Stimulated activated CD4-positive, alpha-beta T cell treated with anti-CD3 and anti-CD28 coated beads, Interleukin-12 subunit alpha, Interleukin-12 subunit beta, amount 100 ng/mL, for 24 hours (primary cell): ENCODE measurements at places on chromosomes 13 and 19.

- no peak for DNase-seq
Observed at GRCh38 chr19:43589678-43590077, 6.3 kb downstream of the IRGQ start.

DNA sequence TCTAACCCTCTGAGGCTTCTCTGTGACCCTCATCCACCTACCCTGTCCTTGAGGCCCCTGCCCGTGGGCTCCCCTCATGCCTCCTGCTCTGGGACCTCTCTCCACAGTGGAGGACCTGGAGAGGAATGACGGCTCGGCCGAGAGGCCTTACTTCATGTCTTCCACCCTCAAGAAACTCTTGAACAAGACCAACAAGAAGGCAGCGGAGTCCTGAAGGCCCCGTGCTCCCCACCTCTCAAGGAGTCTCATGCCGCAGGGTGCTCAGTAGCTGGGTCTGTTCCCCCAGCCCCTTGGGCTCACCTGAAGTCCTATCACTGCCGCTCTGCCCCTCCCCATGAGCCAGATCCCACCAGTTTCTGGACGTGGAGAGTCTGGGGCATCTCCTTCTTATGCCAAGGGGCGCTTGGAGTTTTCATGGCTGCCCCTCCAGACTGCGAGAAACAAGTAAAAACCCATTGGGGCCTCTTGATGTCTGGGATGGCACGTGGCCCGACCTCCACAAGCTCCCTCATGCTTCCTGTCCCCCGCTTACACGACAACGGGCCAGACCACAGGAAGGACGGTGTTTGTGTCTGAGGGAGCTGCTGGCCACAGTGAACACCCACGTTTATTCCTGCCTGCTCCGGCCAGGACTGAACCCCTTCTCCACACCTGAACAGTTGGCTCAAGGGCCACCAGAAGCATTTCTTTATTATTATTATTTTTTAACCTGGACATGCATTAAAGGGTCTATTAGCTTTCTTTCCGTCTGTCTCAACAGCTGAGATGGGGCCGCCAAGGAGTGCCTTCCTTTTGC, 10.8 kb upstream of the ILF3 start:
- DNase-seq: no peak

DNA sequence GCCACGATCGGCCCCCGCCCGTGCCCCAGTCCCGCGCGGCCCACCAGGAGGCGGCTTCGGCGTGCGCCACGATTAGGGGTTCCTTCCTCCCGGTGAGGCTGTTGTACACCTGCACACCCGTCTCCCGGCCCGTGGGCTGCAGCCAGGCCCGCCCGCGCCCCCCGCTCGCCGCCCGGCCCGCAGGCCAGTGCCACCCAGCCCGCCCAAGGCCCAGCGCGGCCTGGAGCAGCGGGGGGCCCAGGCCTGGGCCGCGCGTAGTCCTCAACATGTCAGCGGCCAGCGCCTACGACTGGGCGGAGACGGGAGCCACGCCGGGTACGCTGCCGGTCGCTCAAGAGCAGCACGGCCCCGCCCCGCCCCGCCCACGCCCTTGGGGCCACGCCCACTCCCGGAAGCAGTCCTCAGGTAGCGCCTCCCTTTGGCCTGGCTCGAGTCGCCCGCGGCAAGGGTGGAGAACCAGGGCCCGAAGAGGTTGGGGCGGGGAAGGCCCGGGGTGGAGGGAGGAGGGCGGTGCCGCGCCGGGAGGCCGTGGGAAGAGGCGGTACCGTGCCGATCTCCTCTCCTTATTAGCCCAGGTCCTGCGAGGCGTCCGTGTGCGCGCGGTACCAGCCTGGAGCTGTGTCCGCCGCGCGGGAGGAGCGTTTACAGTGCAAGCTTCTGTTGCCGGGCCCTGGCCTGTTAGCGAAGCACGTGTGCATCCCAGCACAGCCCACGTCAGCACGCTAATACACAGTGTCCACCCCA, at the start of gene CARS2:
Gene CARS2, minus strand, starts transcription at position 291 of the 744 bp plus-strand sequence. Its CDS starts 23 bp downstream, at position 268.
- peak; percentile 90 for DNase-seq

DNA sequence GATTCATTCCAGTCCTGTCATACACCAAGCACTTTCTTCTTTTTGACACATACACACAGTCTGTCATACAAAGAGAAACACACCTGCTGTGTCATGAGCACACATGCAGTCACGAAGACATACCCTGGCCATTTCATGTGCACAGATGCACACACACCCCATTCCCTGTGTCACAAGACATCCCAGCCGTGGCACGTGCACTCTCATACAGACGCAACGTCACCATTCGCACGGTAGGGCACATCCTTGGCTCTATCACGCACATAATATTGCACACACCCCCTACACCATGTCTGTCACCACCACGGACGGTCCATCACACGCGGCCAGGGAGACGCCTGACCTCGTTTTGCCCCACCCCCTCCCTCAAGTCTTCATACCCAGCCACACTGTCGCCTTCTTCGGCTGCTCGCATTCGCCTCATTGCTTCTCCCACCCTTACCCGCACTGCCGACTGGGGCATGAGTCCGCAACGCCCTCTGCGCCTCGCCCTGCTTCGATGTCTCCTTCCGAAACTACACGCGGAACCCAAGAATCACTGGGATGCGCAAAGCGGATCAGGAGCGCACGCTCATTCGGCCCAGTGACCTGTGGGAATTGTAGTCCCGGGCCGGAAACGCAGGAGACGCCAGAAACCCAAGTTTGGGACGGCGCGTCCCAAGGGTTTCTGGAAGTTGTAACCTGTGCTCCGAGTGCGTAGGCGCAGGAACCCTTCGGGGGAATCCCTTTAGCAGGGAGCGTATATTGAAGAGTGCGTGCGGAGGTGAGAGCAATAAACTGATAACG, 6.8 kb upstream of the ZNF283 start:
- peak; percentile 38 for DNase-seq

DNA sequence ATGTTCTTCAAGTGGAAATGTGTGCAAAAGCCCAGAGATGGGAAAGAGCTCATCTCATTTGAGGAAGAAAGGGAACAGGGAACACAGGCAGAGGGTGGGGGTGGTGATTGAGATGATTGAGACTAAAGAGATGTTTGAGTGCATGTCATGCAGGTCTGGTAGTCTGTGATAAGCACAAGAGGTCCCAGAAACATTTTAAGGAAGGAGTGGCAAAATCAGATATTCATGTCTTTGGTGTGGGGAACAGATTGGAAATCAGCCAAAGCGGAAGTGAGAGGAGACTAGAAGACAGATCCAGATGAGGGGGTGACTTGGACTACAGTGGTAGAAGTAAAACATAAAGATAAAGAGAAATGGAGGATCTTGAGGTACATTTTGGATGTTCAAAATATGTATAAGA, 39.4 kb upstream of the DACH1 start:
- no peak for DNase-seq

DNA sequence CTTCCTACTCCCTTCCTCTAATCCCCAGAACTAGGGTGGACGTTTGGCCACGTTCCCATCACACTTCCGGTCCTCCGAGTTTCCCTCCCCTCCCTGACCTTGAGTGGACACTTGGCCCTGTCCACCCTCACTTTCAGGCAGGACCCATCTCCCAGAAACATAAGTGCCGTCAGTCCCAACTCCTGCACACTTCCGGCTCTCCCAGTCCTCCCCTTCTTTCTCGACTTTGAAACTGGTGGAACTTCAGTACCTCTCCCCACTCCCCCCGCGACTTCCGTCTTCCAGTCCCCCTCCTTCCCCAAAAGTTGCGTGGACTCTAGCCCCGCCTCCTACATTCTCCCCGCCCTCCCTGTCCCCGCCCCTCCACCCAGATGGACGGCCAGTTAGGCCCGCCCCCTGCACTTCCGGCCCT, 278 bp upstream of the ZNF274 start:
- no peak for DNase-seq

- no peak for DNase-seq
Observed at GRCh38 chr13:103436057-103436654, 369.9 kb upstream of the SLC10A2 start.

DNA sequence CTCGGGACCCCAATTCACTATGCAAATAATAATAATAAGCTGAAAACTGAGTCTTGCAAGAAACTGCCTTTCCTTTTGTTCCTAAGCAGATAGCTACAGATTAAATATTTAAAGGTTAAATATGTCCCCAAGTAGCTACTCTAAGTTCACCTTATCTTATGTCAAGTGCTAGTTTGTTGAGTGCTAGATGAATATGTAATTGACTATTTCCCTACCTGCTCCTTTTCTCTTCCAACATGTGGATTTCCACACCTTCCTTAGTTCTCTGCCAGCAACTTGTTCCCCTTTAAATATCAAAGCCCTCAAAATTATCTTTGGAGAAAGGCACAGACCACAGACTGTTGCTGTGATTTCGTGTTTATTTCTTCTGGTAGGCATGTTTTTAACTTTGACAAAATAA, 709.2 kb upstream of the SLITRK1 start:
- no peak for DNase-seq

- DNase-seq: no peak
Observed at GRCh38 chr19:5891938-5892771, 11.4 kb downstream of the NDUFA11 start.

DNA sequence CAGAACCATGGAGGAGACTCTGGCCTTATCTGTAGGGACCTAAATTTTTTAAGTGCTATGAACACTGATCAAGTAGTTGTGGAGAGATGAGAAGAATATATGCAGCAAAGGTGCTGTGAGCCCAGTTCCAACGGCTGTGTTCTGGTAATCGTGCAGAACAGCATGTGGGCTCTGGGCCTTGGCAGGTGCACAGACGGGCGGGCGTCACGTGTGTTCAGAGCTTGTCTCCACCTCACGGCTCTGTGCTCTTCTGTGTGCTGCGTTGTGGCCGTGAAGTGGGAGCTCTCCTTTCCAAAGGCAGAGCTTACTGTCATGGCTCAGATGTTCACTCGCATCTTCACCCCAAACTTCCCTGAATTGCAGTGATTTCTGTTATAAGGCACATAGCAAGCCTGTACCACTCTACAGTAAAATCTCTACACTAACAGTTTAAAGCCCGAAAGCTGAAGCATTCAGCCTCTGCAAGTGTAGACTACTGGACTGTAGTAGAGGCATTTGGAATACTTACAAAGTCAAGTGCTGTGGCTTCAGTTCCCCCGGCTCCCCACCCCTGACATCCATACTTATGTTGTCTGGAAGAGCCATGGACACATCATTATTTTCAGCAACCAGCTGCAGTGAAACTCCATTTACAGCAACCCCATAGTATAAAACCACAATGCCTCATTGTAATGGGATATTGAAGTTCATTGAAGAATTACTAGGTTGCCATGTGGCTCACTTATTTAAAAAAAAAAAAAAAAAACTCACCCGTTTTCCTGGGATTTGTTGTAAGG, 27.5 kb upstream of the TEX29 start:
- no peak for DNase-seq
